ENCODE measurements at places on chromosomes 3 and 15.

GRCh38 chr15:101533371-101534140, 44.0 kb upstream of the PCSK6 start:
- no peak for DNase-seq

DNA sequence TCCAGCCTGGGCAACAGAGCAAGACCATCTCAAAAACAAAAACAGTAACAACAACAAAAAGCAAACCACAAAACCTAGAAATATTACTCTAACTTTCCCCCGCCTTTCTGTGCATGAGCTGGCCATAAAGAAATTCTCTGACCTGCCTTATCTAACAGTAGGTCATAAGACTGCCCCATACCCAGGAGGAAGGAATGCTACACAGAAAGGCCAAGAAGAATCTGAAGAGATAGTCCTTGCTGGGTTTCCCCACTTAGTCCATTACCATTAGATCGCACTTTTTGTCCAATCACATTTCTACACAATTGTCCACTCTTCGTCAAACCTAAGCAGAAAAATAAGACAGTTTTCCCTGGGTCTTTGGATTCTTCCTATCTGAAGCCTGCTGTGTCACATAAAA, 23.5 kb downstream of the CIAO2A start:
- no peak for DNase-seq

- no peak for DNase-seq
Measured at GRCh38 chr15:40828447-40829036, at the start of gene PPP1R14D. TSS of gene PPP1R14D (minus strand) at chr15:40828708. CDS start at chr15:40828641, 67 bp downstream.

DNA sequence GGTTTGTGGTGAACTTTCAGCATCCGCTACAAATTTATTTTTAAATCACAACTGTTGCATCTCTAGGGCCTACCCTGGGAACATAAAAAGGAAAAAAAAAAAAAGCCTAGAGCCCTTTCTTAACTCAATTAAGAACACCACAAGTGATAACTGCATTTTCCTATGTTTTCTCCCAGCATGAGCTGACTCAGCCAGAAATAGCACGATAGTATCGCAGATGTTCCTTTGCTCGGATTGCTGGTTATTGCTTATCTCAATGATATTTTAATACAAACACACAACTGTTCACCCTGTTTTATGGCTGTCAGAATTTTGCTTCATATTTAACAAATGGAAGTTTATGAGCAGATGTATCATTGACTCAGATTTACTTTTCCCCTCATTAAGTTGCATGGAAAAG, 251.8 kb upstream of the SUCLG2 start:
- no peak for DNase-seq

DNA sequence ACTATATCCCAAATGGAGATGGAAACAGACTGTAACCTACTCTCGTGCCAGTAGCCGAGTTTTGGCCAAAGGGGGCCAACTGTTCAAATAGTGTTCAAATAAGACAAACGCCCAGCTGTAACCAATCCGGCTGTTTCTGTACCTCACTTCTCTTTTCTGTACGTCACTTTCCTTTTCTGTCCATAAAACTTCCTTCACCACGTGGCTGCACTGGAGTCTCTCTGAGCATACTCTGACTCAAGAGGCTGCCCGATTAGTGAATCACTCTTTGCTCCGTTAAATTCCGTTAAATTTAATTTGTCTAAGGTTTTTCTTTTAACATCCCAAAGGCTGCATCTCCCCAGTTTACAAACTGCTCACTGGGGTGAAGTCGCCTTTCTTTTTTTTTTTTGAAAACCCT, 219.2 kb upstream of the P2RY1 start:
- DNase-seq = no peak

GRCh38 chr15:38671675-38672254, 107.2 kb upstream of the RASGRP1 start:
- no peak for DNase-seq

DNA sequence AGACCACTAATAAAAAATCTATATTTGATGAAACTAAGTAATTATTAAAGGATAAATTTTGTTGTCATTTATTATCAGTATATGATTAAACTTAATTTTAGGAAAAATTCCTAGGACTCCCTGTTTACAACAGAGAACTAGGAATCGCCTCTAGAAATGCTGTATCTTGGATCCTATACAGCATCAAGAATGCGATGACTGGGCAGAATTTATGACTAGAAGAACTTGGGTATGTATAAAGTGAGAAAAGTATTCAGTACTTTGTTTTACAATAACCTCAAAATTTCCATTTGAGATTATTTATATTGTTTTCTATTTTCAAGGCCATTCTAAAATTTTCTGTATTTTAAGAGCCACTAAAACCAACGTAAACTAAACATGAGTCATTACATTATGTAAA, 82.3 kb upstream of the AGTR1 start:
- no peak for DNase-seq

DNA sequence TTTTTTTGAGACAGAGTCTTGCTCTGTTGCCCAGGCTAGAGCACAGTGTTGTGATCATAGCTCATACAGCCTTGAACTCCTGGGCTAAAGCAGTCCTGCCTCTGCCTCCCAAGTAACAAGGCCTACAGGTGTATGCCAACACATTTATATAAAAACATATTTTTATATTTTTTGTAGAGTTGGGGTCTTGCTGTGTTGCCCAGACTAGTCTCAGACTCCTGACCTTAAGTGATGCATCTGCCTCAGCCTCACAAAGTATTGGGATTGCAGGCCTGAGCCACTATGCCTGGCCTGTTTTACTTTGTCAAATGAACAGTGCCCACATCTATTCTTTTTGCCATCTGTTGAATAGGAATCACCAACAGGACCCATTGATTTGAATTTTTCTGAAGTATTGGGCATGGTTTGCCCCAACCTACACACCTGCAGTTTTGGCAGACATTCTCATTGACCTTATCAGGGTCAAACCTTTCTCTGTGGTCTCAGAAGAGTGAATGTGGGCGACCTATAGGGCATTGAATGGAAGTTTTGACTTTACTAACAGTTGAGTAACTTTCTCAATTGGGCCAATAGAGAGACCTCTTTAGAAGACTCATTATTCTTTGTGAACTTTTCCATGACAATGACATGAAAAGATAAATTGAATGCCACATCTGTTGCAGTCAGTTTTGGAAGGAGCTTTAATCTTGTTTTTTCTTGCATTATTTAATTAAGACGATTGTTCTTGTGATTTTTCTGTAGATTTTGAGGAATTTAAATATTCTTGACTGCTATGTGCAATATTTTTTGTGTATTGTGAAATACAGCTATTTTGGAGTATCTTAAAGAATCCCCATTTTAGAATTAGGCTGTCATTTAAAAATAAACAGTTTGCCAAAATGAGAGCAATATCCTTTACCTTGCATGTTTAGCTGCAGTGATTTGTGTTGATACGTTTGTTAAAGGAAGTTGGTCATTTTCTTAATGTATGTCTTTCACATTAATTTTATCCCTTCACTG, 2.7 kb downstream of the IREB2 start:
- DNase-seq = no peak

GRCh38 chr3:29145360-29145759, 135.5 kb upstream of the RBMS3 start:
- no peak for DNase-seq

DNA sequence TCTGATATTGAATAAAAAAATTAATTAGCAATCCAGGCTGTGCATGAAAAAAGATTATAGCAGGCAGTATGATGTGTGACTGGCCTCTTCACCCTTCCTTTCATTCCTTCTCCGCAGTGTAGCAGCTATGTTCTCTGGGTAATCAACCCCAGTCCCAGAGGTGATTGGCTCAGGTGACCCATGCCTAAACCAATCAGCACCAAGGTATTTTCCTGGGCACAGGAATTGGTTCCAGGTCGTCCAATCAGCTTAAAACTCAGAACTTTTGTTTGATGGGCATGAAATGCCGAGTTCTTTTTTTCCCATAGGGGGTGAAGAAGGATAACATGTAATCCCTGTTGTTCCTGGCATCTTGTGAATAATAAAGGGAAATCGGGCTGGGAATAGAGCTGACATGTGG, 5.8 kb upstream of the BNC1 start:
- no peak for DNase-seq

GRCh38 chr3:9934235-9934621, 594 bp downstream of the CRELD1 start:
- no peak for DNase-seq

DNA sequence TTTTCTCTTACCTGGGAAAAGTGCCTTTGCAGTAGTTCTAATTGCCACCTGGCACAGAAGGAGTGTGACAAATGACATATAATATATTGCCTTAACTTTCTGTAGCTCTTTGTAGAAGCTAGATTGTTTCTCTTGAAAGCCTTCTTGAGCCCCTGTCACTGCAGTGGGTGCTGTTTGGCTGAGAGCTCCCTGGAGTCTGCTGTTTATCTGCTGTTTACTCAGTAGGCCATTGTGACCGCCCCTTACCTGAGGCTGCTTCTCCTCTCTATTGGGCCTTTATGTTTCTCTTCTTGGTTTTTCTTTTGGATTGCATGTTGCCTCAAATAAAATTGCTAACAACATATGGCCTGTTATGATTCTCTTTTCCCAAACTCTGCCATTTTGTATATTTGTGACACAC, 16.7 kb downstream of the MAP2K5 start:
- no peak for DNase-seq

GRCh38 chr15:66753687-66754377, 51.8 kb downstream of the SMAD6 start:
- no peak for DNase-seq

DNA sequence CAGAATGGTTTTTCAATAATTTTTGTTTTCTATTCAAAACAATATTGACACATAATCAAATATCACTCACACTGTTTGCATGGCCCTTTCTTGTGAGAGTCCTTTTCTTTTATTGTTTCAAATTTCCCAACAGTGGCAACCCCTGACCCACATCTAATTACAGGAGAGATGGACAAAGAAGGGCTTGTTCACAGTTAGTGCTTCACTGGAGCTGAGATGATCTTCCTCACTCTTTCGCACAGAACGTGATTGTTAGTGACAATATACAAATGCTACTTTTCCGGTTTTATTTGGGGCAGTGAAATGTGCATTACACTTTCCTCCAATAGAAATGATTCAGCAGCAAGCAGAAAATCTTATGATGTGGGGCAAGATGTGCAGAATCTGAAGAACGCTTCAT, 38.6 kb upstream of the TTC14 start:
- no peak for DNase-seq

DNA sequence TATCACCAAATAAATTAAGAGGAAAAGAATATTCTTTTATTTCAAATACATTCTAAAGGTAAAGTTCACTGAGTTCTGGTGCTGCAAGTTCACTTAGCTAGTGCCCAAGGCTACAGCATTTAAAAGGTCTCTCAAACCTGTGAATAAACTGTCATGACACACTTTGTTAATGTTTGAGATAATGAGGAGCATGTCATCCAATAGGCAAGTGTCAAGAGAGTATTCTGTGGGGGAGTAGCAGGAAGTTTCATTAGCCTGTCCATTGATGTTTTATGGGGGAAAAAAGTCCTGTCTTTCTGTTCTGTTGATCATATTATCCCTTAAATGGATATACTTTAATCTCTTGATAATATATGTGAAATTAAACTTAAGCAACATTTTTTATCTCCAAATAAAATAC, 4.0 kb downstream of the SPESP1 start:
- DNase-seq = no peak

DNA sequence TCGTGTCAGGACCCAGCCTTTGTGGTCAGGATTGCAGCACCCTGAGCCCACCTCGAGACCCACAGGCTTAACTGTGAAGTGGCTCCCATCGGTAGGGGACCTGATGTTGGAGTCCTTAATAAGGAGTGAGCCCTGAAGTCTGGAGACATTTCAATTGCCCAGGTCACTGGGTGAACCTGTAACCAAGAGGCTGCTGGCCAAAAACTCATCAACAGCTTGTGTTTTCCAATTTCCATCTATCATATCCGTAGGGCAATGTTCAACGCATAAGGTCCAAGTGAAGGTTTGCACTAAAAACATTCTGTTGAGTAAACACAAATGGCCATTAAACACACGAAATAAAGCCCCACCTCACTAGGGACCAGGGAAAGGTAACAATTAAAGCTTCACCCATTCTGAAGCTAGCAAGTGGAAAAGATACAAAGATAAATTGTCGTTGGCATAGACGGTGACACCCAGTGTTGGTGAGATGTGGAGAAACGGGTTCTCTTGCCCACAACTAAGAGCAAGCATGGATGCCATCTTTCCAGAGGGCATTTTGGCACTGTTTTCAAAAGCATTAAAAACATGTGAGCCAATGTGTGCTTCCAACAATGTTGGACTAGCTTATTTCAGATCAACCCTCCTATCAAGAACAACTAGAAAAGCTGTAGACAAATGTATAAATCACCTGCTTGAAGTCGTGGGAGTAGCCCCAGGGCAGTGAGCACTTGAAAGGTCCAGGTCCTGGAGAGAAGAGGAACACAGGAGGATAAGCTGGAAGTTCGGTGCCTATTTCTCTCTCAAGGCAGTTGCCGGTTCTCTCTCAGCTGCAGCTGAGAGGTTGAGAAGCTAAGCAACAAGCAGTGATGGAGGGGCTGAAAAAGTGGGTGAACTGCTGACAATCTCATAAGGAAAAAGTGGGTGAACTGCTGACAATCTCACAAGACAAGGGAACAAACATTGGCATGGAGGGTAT, 56.3 kb upstream of the PCSK6 start:
- DNase-seq = no peak
